ENCODE measurements at places on chromosomes 12 and 14.
A peak's percentile ranks its signal among the peaks of the same experiment; 100 is the strongest.

- no peak for DNase-seq
Measured at GRCh38 chr12:3795492-3796133, 42.7 kb upstream of the CRACR2A start.

DNA sequence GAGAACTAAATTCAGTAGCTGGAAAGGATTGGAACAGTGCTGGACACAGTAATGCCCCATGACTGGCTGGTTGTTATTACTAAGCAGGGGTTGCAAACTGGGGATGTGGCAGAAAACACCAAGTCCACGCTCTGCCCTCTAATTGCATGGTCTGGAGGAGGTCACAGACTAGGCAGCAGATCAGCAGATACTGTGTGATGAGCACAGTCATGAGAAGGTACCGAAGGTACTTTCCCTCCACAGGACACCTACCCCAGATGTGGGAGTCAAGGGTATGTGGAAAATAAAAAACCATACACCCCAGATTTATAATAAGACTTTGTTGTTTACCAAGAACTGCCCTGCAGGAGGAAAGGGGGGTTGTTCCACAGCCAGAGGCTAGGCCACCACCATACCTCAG is 175.3 kb downstream of the PELI2 start:
- no peak for DNase-seq

- DNase-seq: no peak
Measured at GRCh38 chr12:45612044-45612794, 117.3 kb upstream of the ARID2 start.

- no peak for DNase-seq
Measured at GRCh38 chr12:3170423-3171194, 93.4 kb downstream of the TSPAN9 start.

DNA sequence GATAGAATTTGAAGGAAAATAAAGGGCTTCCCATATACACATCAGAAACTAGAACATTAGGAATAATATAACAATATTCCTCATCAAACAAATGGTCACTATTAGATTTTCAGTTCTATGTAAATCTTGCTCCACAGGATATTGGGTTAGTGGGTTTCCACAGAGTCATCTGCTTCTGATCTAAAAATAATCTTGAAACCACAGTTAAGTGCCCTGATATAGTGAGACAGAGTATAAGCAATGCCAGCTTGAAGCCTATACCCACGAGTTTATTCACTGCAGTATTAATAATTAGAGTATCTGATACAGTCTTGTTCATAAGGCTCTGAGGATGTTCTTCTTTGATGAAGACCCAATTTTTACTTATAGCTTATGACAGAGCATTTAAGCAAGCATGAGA is 74.5 kb upstream of the ATF7IP start:
- no peak for DNase-seq

DNA sequence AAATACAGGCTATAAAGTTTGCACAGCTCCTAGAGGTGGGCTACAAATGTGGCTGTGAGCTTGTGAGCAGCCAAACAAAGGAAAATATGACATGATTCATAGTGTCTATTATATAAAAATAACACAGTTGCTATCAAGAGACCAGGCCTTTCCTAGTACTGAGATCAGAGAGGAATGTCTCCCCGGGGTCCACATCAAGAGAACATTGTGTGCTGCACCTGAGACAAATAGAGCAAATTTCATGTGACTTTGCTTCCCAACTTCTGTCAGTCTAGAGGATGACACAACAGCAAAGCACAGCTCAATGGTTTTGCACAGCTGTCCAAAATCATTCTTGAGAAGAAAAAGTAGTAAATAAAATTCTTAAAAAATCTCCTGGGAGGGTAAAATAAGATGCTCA is 297.5 kb upstream of the PRKD1 start:
- no peak for DNase-seq

GRCh38 chr12:47863467-47863866 is 41.3 kb downstream of the VDR start:
- no peak for DNase-seq

DNA sequence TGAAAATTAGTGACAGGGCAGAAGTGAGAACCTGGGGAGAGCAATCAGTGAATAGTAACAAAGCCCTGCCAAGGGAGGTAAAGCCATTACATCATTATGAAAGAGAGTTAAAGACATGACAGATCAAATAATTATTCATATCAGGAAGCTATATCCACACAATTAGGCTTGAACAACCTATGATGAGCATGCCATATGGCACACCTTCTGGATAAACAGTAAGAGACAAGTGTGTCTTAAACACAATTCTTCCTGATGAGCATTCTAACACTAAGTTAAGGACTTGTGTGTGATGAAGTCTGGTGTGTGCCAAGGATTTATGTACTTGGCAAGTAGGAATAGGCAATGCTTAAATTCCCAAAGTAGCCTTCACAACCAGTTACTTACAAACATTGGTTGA is 76.1 kb downstream of the GALNT4 start:
- no peak for DNase-seq

- DNase-seq: no peak
Measured at GRCh38 chr12:47972895-47973294, 9.5 kb downstream of the TMEM106C start.

GRCh38 chr14:23286020-23286901 is at the start of gene HOMEZ:
HOMEZ (minus strand) TSS chr14:23286132; CDS start chr14:23285952, 180 bp downstream.
- peak; percentile 98 for DNase-seq

- DNase-seq: no peak
Measured at GRCh38 chr14:104266631-104267575, 128.5 kb downstream of the KIF26A start.

DNA sequence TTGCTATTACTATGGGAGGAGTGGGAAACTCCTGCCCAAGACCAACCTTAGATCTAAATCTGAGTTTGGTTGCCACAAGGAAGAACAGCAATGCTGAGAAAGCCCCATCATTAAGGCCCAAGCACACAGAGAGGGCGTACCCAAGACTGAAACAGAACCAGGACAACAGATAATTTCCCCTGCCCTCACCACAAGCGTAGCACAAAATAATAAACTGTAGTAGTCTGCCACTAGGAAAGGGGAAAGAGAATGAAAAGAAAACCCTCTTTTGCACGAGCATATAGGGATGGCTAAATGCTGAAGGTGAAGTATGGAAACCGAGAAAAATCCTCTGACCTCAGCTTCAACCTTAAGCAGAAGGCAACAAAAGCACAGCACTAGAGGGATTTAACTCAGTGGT is 76.5 kb upstream of the DHRS4 start:
- no peak for DNase-seq

GRCh38 chr14:77970646-77971045 is 170.7 kb downstream of the ADCK1 start:
- DNase-seq: no peak

GRCh38 chr12:14767617-14768016 is 35.7 kb downstream of the WBP11 start:
- no peak for DNase-seq

DNA sequence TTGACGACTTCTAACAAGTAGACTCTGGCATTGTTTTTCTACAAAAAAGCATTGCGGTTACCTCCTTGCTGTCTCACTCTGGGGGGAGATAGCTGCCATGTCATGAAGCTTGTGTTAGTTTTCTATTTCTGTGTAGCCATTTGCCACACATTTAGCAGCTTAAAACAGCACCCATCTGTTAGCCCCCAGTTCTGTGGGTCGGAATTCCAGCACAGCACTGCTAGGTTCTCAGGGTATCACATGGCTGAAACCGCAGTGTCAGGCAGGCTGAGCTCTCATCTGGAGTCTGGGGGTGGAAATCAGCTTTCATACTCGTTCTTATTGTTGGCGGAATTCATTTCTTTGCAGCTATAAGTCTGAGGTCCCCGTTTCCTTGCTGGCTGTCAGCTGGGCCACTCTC is 19.9 kb upstream of the STXBP6 start:
- no peak for DNase-seq

DNA sequence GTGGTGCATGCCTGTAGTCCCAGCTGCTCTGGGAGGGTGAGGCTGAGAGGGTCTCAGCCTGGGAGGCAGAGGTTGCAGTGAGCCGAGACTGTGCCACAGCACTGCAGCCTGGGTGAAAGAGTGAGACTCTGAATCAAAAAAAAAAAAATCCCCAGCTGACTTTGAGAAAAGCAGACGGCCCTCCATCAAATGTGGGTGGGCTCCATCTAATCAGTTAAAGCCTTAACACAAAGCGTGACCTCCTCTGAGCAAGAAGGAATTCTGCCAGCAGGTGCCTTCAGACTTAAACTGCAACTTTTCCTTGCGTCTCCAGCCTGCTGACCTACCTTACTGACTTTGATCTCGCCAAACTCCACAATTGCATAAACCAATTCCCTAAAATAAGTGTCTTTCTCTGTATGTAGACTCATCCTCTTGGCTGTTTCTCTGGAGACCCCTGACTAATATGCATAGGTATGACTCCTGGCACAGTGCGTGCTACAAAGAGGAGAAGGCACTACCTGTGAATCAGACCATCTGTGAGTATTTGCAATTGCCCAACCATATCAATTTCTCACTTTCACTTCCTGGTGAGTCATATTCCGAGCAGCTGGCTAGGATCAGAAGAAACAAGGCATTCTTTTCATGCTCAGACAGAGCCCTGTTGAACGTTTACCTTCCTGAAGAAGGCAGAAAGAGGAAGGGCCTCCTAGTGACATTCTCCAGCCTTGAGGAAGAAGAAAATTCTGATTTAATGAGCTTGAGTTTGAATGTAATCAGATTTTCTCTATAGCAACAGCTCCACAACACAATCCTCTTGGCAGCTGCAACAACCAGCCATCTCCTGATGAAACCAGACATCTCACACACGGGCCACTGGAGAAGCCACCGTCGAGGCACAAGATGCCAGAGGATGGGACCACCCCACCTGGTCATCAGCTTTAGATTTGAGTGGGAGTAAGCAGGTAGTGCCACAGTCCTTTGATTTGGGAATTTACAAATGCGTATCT is 54.3 kb downstream of the CLMN start:
- no peak for DNase-seq

- DNase-seq: peak; percentile 53
Measured at GRCh38 chr12:95626854-95627253, 75.6 kb upstream of the USP44 start.

DNA sequence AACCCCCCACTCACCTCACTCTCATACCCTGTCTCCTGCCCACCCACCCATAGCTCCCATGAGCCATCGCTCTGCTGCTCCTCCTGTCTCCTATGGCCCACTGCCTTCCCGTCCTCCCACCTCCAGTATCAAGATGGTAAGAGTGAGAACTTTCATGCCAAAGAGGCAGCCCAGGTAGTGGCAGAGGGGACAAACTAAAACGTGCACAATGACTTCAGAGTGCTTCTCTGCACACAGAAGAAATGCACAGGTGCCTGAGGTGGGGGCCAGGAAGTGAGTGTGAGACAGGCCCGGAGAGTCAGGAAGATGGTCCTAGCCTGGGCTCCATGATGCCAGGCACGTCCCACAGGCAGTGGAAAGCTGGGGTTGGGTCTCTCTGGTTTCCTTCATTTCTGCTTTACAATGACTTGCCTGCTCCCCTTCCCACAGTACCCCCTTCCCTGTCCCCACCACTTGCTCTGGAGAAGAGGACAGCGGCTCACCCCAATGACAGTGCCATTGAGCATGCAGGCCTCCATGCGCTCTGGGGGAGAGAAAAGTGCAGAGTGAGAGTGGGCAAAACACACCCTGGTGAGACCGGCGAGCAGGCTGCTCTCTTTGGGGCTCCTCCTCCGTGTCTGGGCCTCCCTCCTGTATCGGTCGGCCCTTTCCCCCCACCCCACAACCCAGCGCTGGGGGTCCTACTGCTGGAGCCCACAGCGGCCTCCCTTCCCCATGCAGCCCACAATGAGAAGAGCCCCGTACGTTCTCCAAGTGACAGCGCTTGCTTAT is 22.8 kb upstream of the ANO2 start:
- DNase-seq: no peak

- DNase-seq: no peak
Measured at GRCh38 chr14:105466531-105467248, 7.9 kb upstream of the CRIP2 start.

- no peak for DNase-seq
Measured at GRCh38 chr14:32908196-32909084, 30.2 kb upstream of the NPAS3 start.

DNA sequence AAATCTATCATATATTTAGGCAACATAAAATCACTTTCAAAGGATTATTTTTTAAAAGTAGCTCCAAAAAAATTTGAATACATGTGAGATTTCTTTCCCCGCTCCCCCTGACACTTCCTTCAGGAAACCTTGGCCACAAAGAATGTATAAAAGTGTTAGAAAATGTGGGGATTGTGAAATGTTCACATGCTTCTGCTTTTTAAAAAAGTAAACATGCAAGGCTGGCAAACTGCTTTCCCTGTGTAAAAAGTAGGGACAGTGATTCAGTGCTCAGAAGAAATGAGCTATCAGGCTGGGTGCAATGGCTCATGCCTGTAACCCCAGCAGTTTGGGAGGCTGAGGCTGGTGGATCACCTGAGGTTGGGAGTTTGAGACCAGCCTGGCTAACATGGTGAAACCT is 26.6 kb downstream of the MBIP start:
- no peak for DNase-seq

GRCh38 chr12:16467272-16467671 is 119.8 kb downstream of the MGST1 start:
- no peak for DNase-seq

- DNase-seq: no peak
Measured at GRCh38 chr12:91577586-91578539, 395.2 kb upstream of the DCN start.

DNA sequence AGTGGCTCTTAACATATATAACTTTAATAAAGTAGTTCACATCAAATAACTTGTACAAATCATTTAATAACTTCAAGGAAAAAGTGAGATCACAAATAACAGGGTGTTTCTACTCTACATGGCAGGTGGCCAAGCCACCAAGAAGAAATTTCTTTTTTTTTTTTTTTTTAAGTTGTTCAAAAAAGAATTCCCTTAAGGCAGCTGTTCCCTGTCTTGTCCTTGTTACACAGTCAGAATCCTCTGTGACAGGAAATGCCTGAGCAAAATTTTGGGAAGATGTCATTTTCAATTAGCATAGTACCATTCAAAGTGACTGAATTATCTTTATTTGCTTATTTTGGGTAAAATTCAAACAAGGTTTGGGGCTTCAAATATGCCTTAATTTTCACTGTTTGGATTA is 79.4 kb downstream of the LIN7A start:
- no peak for DNase-seq

- DNase-seq: peak; percentile 51
Measured at GRCh38 chr12:48061938-48062719, 43.8 kb downstream of the SENP1 start.

- no peak for DNase-seq
Measured at GRCh38 chr14:51912112-51912786, 51.8 kb downstream of the GNG2 start.

DNA sequence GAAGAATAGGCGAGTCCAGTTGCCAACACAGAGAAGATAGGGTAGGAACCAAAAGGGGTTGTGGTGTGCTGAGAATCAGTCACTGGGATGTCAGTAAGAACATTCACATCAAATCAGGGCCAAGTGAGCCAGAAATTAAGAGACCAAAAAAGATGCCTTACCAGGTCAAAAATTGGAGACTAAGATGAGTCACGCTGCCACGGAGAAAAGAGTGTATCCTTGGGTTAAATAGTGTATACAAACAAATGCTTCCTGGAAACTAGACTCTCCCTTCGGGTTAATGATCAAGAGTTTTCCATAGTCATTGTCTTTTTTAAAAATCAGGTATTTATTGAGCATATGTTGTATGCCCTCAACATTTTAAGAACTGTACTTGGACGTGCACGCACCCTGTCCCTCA is 45.2 kb upstream of the BAZ1A start:
- no peak for DNase-seq

GRCh38 chr14:77407158-77407557 is 16.2 kb downstream of the NOXRED1 start:
- DNase-seq: no peak
